ENCODE measurements at places on chromosomes 2 and 18.

GRCh38 chr2:100606726-100607343 lies 44.0 kb downstream of the PDCL3 start:
- no peak for DNase-seq

DNA sequence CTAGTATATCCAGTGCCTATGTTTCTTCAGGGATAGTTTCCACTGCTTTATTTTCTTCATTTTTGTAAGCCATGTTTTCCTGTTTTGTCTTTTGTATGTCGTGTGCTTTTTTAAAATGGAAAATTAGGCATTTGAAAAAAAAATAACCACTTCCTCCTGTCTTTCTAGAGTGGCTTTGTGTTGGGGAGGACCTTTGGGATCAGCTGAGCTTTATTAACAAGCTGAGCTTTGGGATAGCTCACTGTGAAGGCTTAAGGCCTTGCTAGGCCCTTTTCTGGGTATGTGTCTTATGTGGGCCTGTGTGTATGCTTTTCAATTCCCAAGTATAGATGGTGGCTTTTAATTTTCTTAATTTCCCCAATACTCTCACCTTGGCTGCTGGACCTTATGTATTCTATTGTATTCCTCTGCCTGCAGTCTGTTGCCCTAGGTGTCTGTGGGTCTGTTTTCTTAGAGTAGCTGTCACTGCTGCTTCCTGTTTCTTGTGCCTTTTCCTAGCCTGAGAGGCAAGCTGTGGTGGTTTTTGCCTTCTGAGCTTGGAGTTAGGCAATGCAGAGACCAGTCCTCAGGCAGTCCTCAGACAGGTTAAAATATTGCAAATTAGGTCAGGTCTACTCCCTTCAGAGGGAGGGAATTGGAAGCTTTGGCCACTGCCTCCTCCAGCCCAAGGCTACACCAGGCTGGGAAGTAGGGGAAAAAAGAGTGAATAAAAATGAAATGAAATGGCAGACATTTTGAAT lies 134.7 kb downstream of the LDLRAD4 start:
- no peak for DNase-seq

DNA sequence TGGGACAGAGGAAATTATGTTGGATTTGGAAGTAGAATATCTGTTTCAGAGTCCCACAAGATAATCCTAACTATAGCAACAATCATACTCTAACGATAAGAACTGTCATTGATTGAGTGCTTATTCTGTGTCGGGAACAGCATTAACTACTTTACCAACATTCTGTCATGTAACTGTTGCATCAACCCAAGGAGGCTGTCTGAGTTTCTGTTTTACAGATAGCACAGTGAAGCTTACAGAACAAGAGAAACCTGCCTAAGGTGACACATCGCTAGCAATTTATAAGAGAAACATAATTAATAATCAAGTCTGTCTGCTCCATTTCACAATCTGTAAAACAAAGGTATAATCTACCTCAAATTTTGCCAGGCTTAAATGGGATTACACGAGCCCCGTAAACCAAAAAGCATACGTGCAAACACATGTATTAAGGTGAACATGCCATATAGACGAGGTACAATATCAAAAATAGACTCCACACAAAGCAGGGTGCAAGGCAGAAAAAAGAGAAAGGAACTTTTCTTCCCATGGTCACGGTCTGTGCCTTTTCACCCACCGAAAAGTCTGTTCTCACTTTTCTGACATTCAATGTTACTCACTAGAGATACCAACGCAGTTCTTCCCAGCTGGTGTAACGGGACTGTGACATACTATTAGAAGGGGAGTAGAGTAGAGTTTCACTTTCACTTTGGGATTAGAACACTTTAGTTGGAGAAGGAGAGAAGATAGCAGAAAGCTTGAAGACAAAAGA lies 37.2 kb upstream of the SLC8A1 start:
- DNase-seq: no peak

GRCh38 chr2:223594831-223595230 lies 7.3 kb downstream of the SCG2 start:
- no peak for DNase-seq

GRCh38 chr2:219171231-219171651 lies 1.4 kb upstream of the SLC23A3 start:
- DNase-seq: no peak

- DNase-seq: no peak
Measured at GRCh38 chr2:166593403-166593802, 99.4 kb upstream of the SCN7A start.

- no peak for DNase-seq
Measured at GRCh38 chr2:231343988-231344387, 51.5 kb upstream of the B3GNT7 start.

DNA sequence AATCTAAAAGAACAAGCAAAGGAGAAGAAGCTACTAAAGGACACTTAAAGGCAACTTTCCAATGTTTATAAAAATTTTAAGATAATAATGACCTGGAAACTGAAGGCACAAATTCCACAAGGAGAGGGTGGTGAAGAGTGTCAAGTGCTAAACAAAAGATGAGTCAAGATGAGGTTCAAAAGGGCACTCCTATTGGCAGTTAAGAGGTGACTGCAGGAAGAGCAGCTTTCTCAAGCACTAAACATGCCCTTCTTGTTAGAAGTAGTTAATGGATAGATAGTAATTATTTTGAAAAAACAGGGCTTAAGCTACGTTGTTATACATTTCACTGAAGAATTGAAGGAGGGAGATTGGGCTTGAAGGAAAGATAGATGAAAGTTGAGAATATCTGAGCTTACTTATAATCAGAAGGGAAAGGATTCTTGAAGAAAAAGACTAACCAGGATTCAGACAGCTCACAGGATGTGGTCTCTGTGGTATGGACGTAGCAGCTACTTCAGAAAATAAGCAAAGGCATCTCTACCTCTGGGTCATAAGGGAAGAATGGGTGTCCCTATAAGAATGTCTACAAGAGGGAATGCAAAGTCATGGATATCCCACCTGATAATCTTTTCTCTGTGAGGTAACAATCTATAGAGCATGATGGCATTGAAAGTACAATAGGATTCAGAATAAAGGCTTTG lies 454.7 kb upstream of the SLC39A10 start:
- no peak for DNase-seq

DNA sequence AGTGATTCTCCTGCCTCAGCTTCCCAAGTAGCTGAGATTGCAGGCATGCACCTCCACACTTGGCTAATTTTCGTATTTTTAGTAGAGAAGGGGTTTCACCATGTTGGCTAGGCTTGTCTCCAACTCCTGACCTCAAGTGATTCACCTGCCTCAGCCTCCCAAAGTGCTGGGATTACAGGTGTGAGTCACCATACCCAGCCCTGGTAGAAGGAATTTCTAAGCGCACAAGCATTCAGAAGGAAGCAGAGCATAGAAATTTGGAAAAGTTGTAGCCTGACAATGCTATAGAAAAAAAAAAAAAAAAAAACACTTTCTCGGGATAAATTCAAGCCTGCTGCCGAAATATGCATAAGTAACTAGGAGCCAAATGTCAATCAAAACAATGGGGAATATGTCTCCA lies 249.4 kb downstream of the GRB14 start:
- DNase-seq: no peak

- DNase-seq: no peak
Measured at GRCh38 chr18:35713545-35713944, 132.0 kb downstream of the GALNT1 start.

- no peak for DNase-seq
Measured at GRCh38 chr18:23301972-23302371, 151.1 kb upstream of the RIOK3 start.

DNA sequence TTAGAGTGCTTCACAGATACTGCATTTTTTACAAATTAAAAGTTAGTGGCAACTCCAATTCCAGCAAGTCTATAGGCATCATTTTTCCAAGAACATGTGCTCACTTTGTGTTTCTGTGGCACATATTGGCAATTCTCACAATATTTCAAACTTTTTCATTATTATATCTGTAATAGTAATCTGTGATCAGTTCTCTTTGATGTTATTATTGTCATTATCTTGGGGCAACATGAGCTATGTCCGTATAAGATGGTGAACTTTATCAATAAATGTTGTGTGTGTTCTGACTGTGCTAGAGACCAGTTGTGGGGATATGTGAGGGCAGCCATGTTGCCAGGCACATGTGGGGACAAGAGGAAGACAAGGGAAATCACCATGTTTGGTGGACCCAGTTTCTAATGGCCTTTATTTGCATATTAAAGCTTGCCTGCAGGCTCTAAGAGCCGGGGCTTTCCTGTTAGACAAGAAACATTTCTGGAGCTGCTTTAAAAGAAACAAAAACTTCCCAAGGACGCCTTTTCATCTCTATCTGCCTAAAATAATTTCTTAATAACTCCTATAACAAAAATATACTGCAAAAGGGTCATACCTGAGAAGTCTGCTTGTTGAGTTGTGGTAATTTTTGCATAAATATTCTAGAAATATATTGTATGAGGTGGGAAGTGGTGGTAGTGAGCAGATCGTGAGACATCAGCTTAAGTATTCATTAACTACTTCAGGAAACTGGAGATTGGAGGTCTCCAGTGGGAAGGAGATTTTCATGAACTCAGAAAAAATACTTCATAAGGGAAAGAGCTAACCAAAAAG lies 37.2 kb downstream of the KYNU start:
- DNase-seq: no peak

DNA sequence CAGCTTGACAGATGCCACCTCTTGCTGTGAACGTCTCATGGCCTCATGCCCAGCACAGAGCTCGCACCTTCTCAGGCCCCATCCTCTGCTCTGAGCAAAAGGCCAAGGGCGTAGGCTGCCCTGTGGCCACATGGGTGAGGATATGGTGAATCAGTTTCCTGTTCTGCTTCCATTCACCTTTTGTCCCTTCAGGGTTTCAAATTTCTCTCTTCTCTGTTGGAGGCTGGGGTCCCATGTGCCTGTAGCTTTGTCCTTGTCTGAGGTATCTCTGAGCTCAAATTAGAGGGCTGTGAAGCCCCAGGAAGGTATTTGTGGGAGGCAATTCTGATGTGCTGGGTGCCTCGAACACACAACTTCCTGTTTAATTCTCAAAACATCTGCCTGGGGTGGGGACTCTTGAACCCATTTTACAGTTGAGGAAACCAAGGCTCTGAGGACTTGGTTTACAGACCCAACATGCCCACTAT lies 29.0 kb downstream of the ZAP70 start:
- no peak for DNase-seq

- DNase-seq: no peak
Measured at GRCh38 chr2:219499058-219499307, 292 bp downstream of the GMPPA start.

- no peak for DNase-seq
Measured at GRCh38 chr2:63872571-63873328, 31.1 kb downstream of the UGP2 start.

GRCh38 chr2:20067992-20068584 lies 16.7 kb upstream of the LAPTM4A start:
- no peak for DNase-seq

- no peak for DNase-seq
Measured at GRCh38 chr18:48621240-48621639, 82.4 kb downstream of the CTIF start.

DNA sequence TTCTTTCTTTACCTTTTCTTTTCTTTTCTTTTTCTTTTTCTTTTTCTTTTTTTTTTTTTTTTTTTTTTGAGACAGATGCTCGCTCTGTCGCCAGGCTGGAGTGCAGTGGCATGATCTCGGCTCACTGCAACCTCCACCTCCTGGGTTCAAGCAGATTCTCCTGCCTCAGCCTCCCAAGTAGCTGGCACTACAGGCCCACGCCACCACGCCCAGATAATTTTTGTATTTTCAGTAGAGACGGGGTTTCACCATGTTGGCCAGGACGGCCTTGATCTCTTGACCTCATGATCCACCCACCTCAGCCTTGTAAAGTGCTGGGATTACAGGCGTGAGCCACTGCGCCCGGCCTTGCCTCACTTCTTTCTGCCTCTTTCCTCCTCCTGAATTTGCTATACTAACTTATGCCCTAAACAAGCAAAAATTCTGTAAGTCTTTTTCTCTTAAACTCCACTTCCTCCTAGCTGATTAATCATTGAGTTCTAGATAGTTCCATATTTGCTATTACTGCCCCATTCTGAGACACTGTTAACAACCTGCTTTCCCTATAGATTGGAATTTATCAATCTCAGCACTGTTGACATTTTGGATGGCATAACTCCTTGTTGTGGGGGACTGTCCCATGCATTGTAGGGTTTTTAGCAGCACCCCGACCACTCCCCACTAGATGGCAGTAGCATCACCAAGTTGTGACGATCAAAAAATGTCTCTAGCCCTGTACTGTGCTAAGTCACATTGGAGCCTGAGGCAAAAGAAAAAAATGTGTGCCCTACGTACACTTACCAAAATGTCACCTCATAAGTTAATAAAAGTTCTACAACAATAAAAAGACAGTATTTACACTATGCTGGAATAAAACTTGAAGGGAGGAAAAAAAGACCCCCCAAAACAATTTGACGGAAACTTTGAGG lies 16.4 kb upstream of the THADA start:
- DNase-seq: peak; percentile 54

- no peak for DNase-seq
Measured at GRCh38 chr2:101307950-101308431, 510 bp downstream of the RNF149 start.

- no peak for DNase-seq
Measured at GRCh38 chr2:126866451-126866850, 32.2 kb upstream of the TEX51 start.

GRCh38 chr2:13686262-13686661 lies 946.3 kb upstream of the LRATD1 start:
- no peak for DNase-seq

DNA sequence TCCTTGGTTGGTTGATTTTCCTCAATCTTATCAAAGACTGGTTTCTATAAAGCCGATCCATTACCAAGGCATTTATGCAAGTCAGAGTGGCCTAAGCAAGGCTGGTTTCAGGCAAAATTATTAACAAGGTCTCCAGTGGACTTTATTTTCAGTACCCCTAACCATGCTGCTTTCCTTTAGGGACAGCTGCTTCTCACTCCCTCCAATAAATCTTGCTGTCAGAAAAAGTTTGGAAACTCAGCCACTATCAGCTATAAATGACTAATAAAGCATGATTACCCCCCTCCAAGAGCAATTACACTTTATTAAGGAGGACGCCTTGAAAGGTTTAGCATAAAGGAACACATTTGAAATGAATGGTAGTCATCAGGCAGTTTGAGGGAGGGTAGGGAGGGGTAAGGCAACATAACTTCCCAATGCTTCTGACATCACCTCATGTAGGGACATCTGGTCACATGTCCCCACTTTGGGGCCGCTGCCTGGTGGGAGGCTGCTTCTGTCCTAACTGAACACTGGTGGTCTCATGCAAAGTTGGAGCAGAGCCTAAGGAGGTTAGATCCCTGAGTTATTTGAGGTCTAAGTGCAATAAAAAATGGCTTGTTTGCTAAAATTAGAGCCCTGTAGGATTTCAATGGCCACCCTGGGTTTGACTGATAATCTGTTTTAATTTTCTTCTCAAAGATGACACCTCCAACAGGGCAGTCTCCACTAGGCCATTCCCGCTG lies 58.0 kb upstream of the TMEM178A start:
- DNase-seq: no peak

DNA sequence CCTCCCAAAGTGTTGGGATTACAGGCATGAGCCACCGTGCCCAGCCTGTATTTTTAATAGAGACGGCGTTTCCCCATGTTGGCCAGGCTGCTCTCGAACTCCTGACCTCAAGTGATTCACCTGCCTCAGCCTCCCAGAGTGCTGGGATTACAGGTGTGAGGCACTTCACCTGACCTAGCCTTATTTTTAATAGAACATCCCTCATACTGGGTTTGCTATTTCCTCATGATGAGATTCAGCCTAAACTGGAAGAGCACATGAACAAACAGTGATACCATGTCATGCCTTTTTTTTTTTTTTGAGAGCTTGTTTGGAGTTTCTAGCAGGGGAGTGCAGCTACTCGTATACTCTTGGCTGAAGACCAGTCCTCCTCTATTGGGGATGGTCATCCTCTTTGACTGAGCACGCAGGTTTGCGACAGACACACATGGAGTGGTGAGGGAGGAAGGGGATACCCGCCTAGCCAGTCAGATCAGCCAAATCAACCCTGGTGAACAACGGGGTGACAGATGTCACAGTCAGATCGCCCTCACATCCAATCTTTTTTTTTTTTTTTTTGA lies 67.6 kb downstream of the USP37 start:
- DNase-seq: no peak
